ENCODE measurements at places on chromosomes 6 and 20.

DNA sequence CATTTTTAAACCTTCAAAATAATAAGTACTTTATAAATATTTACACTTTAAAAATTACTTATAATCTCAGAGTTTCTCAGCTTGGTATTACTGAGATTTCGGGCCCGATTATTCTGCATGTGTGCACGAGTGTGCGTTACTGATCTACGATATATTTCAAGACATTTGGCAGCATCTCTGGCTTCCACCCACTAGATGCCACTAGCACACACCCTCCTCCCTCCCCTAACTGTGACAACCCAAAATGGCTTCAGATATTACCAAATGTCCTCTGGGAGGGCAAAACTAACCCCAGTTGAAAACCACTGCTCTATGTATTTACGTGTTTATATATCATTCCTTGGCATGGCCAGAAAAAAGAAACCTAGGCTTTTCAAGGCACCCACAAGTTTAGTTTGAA, 95.9 kb downstream of the FYN start:
- no peak for DNase-seq

DNA sequence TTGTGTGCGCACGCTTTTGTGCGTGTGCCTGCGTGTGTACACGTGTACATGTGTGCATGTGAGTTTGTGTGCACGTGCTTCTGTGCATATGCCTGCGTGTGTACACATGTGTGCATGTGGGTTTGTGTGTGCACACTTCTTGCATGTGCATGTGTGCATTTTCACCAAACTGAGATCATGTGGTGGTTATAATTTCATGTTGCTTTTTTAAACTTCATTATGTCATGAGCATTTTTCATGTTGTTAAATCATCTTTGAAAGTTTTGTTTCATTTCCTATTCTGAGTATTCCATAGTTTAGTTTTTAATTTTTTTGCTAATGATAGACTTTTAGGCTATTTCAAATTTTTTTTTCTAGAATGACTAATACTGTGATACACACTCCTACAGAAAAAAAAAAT, 6.4 kb upstream of the CST3 start:
- no peak for DNase-seq

- no peak for DNase-seq
Measured at GRCh38 chr6:155717374-155717773, 261.7 kb upstream of the NOX3 start.

GRCh38 chr20:2521369-2522305, 12.9 kb upstream of the ZNF343 start:
- no peak for DNase-seq

- DNase-seq, result no peak
Measured at GRCh38 chr6:26252077-26252472, 112.9 kb upstream of the BTN3A2 start.

- peak; percentile 16 for DNase-seq
Measured at GRCh38 chr6:54191461-54191860, 80.2 kb downstream of the MLIP start.

GRCh38 chr6:119610265-119610664, 260.7 kb upstream of the MAN1A1 start:
- no peak for DNase-seq

DNA sequence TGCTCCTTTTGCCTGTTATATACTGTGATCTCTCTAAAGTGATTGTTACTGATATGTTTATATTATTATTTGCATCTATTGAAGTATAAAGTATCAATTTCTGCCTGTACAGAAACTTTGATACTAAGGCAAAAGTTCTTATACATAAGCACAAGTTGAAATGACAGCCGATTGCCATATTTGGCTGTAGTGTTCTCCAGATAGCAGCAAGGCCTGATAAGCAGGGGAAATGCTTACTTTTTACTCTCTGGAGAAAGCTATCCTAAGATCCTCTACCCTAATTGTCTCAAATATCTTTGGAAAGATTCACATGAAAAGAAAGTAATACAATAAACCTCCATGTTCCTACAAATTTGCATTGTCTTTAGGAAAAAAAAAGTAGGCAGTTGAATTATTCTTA, 31.4 kb downstream of the SENP6 start:
- no peak for DNase-seq

DNA sequence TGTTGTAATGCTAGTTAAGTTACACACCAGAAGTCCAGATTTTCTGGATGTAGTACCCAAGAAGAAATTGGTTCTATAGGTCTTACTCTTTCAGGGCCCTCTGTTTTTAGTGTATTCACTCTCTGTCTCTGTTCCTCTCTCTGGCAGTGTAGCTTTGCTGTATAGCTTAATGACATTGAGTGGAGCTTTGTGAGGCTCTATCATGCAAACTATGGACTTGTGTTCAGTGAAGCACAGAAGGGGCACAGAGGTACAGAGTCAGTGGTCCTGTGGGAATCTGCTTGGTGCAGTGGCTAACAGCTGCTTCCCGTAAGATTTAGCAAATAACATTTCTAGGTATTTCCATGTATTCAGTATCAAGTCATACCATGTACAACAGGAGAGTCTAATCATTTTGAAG, 26.1 kb downstream of the NKX2-4 start:
- DNase-seq, result no peak

- DNase-seq, result peak; percentile 75
Measured at GRCh38 chr6:14876778-14877613, 368.9 kb upstream of the JARID2 start.

DNA sequence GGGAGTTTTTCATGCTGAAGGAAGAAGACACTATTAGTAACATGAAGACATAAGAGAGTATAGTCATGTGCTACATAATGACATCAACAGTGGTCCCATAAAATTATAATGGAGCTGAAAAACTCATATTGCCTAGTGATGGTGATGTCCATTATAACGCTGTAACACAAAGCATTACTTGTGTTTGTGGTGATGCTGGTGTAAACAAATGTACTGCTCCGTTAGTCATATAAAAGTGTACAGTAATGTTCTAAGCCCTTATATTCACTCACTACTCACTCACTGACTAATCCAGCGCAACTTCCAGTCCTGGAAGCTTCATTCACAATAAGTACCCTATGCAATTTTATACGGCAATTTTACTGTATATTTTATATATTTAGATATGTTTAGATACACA, 26.8 kb upstream of the ASF1A start:
- DNase-seq, result no peak

GRCh38 chr20:3077618-3078134, 6.3 kb downstream of the OXT start:
- no peak for DNase-seq

- no peak for DNase-seq
Measured at GRCh38 chr20:42887281-42887680, 302.4 kb downstream of the PTPRT start.

DNA sequence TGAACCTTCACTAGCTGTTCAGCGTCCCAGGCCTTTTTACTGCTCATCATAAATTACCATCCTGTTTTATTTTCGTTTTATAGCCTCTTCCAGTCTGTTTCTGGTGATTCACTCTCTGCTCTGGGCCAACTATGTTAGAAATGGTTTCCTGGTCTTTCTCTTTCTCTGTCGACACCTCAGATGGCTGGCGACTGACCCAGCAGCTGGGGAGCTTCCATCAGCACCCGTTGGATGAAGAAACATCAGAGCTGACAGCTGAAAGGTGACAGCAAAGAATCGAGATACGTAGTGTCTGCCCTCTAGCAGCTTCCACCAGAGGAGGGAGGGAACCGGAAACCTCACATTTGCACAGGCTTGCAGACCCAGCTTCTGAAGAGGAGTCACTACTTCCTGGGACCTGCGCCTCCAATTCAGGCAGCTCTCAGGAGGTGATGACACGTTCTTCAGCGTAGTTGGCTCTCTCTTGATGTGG, 82.9 kb upstream of the MLN start:
- peak; percentile 72 for DNase-seq

- no peak for DNase-seq
Measured at GRCh38 chr20:64146936-64147477, 17.2 kb upstream of the MYT1 start.

DNA sequence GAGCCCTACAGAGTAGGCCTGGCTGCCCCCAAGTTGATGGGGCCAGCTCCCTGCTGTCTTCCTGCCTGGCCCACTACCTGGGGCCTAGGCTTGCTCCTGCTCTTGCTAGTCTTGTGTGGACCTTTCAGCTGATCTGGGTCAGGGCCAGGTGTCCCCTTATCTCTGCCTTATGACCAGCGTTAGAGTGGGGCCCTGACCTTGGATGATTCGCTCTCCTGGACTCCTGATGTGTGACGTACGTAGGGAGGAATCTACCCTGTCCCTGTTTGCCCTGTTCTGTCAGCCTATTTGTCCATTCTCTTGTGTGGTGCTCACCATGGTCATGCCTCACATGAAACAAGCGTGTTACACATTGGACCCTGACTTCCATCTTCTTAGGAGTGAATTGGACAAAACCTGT, 571.8 kb downstream of the QKI start:
- DNase-seq, result no peak

DNA sequence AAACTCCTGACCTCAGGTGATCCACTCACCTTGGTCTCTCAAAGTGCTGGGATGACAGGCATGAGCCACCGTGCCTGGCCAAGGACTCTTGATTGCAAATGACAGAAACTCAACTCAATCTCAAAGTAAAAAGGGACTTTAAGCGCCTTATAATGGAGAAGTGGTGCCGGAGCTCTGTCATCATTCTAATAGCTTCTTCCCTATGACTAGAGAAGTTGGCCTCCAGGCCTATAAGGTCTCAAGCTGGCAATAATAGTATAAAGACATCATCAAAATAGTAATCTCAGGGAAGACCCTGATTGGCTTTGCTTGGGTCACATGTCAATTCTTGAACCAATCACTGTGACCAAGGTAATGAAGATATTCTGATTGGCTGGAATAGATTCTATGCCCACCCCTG, 8.5 kb upstream of the KIAA1755 start:
- DNase-seq, result no peak

Measured in skeletal muscle cell (primary cell).